ENCODE measurements at places on chromosomes 3 and 15.

DNA sequence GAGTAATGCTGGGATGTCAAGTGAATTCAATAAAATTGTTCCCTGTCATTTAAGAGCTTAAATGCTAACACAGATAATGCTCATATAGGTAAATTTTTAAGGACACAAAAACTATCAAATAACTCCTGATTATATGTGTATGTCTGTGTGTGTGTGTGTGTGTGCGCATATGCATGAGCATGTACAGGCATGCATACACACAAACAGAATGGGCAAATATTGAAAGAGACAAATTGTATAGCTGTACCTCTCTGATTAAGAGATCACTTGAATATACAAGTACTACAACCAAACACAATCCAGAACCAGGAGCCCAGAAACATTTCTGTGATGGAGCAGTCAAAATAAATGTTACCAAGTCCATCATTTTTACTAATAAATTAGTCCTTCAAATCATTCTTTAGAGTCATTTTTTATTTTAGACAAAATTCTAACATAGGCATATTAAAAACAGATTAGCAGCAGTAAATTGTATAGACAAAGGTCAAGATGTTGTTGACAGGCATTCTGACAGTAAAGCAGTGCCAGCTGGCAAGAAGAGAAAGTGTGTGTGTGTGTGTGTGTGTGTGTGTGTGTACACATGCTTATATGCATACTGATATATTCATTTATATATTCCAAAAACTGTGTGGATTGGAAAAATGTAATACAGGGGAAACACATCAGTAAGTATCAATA, 145.3 kb downstream of the CD47 start:
- no peak for DNase-seq

DNA sequence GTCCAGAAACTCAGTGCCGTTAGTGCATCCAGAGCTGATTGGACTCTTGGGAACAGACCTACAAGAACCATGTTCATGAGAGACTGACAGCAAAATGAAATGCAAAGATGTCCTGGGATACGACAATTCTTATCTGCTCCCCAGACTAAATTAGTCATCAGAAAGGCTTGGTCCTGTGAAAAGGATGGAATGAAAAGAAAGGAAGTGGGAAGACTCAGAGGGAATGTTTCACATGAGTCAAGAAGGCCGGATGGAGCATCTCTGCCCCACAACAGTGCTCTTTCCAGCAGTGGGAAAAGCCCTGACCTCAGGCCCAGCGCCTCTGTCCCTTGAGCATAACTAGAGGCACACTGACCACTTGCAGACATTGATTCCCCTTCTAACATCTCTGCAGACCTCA, 39.3 kb upstream of the UACA start:
- DNase-seq, result no peak

GRCh38 chr15:64667736-64668161, 107.6 kb downstream of the RBPMS2 start:
- DNase-seq, result no peak

DNA sequence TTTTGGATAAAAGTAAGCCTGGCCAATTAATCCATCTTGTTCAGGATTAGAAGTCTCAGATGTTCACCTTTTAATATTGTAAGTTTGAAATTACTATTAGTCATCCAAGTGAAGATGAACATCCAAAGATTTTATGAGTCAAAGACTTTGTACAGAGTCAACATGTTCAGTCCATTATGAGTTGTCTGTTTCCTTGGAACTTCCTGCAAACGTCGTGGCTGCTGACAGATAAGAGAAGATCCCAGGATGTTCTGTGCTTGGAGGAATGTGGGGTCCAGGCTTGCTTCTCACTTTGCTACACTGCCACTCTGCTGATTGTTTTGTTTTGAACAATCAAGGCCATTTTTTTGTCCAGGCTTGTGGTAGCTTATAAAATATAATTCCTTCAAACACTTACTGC, 74.3 kb upstream of the SLCO2A1 start:
- no peak for DNase-seq

- no peak for DNase-seq
Observed at GRCh38 chr15:57911247-57911646, 154.3 kb downstream of the ALDH1A2 start.

DNA sequence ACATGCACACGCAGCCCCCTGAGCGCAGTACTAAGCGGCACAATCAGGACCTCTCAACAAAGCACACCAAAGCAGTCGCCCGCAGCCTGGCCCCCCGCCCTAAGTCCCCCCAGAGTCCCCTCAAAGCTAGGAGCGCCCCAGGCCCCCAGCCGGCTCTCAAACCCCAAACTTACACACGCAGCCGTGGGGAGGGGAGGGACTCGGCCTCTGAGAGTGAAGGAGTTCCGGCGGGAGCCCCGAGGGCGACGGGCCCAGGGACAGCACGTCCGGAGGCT, 5.5 kb downstream of the GATA2 start:
- no peak for DNase-seq

DNA sequence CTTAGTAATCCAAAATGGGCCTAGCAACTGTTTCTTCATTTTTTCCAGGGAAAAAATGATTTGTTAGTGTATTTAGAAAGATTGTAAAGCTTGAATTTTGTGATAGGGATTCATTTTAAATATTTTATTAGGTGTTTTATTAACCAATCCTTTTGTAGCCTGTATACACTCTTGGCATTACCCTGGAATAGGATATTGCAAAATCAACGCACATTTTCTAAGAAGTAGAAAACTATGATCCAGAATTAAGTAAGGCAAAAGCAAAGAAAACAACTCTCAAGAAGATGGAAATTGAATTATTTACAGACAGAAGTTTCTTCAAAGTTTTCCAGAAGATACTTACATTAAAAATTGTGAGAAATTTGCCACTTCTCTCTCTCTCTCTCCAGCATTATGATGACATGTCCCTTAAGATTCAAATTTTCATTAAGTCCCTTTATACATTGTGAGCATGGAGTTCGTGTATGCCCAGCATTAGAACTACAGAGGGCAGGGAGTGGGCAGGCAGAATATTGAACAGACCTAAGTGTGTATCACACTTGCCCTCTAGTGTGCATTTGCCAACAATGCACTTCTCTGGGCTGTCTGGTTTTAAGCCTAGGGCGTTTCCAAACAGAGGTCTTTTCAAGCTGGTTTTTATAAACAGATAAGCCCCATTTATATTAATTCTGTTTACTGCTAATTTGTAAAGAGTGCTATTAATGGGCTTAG, 28.5 kb upstream of the CMSS1 start:
- DNase-seq, result no peak

- DNase-seq, result no peak
Observed at GRCh38 chr15:32933236-32933635, 215.4 kb downstream of the GREM1 start.

GRCh38 chr15:38867556-38867955, 302.9 kb upstream of the RASGRP1 start:
- no peak for DNase-seq

DNA sequence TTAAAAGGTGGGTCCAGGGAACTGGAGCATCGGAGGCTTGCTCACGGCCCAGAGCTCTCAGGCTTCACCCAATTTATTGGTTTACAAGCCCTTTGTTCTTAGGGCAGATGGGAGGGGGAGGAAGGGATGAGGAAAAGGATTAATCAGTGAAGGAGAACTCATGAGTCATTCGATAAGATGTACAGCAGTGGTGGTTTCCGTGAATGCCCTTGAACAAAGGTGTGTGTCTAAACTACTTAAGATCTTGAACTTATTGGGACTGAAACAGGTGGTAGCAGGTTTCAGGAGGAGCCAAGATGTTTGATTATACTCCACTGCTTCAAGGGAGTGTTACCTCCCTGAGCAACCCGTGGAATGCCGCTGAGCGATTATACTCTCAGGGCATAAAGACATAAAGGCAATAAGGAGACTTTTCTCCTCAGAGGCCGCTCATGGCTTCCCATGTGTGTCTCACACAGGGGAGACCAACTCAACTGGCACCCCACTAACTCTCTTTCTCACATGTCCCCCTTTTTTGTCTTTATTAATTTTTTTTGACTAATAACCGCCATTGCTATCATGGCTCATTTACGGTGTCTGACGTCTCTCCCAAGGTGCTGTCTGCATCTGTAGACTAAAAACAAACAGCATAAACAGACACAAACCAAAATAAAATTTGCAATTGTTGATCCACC, 17.3 kb upstream of the SLC28A2 start:
- DNase-seq, result no peak

- DNase-seq, result no peak
Observed at GRCh38 chr15:57171426-57171825, 204.9 kb upstream of the CGNL1 start.

- DNase-seq, result no peak
Observed at GRCh38 chr15:31467361-31467760, 140.7 kb downstream of the KLF13 start.

- no peak for DNase-seq
Observed at GRCh38 chr15:66491846-66492245, 5.7 kb downstream of the SNAPC5 start.

GRCh38 chr3:182148360-182148759, 436.6 kb downstream of the SOX2 start:
- no peak for DNase-seq

- DNase-seq, result no peak
Observed at GRCh38 chr15:101651554-101652097, 555 bp downstream of the TM2D3 start.

DNA sequence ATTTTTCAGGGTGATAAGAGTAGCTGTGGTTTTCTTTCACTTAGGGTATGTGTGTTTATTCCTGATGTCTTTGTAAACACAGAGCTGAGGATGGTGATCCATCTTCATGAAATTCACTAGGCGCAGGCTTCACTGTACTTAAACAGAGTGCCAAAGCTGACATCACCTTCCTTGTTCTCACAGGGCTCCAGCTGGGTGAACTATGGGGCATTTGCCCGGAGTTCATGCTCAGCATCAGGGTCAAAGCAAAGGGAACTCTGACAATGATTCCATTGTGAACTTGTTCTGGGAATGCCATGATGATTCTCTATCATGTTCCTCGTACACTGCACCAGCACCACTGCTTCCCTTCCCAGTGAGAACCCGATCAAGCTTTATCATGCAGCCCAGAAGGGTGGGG, 184.8 kb upstream of the P2RY1 start:
- DNase-seq, result no peak

DNA sequence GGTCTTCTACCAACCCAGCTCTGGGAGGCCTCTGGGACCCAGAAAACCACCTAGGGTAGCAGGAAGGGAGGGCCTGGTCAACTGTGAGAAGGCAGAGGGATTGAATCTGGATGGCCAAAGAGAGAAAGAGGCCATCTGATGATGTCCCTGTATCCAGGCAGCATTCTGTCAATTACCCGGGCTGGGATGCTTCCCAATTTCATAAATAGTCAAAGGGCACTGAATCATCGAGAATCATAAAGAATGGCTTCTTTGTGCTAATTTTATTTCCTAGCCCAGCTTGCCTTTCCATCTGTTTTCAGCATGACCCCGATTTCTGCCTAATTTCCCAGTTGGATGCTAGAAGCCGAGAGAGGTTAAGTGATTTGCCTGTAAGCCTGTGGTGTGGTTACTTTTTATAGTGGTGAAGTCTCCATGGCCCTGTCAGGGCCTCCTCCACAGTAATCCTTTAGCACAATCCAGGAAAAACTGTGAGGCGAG, 129.2 kb downstream of the FAM43A start:
- no peak for DNase-seq

- DNase-seq, result no peak
Observed at GRCh38 chr3:171690281-171690680, 120.0 kb downstream of the PLD1 start.

DNA sequence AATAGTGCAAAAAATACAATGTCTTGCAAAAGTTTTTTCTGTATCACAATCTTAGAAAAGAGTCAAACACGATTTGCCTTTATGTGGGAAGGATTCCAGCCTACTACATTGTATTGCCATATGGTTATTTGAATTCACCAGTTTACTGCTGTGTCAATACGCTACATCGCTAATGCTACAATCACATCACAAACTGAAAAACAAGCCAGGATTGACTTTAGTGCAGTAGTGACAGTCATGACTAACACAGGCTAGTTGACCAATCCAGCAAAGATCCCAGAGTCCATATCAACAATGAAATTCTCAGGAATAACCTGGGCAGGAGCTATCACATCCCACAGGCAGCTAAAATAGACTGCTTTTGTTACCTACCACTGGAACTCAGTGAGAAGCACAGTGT, 67.0 kb downstream of the IL12A start:
- DNase-seq, result no peak

GRCh38 chr3:167032267-167032876, 347.7 kb downstream of the ZBBX start:
- no peak for DNase-seq

DNA sequence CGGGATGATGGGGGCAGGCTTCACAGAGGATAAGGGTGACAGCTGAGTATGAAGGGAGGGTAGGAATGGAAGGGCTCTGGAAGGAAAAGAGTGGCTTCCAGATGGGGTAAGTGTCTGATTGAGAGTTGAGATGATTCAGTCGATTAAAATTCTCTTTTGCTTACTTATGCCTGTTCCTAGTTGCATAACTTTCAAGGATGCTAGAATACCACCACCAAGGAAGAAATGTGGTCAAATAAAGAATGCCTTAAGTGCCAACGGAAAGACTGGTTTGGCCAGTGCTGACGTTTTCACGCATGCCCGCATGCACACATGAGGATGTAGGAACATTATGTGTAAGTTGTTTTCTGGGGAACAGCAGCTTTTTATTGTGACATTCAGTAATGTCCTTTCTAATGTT, 263.4 kb upstream of the WNT5A start:
- no peak for DNase-seq

DNA sequence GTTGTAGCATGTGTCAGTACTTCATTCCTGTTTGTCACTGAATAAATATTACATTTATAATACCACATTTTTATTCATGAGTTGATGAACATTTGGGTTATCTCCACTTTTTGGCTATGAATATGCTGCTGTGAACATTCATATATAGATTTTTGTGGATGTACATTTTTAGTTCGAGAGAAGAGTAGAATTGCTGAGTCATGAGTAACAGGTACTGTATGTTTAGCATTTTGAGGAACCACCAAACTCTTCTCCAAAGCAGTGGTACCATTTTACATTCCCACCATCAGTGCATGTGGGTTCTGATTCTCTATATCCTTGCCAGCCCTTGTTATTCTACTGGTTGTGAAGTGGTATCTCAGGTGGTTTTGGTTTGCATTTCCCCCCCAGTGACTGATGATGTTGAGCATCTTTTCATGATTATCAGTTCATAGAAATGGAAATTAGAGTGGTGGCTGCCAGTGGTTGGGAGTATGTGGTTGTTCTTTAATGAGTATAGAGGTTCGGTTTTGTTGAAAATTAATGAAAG, 59.6 kb downstream of the CCDC66 start:
- no peak for DNase-seq

DNA sequence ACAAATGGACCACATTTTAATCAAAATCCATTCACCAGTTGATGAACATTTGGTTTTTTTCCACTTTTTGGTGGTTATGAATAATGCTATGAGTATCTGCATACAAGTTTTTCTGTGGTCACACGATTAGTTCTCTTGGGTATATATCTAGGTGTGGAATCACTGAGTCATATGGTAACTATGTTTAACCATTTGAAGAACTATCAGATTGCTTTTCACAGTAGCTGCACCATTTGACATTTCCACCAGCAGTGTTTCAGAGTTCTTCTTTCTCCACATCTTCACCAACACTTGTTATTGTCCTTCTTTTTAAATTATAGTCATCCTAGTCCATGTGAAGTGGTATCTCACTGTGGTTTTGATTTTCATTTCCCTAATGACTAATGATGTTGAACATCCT, 33.3 kb upstream of the ATG7 start:
- DNase-seq, result no peak

Measured in activated T-cell treated with anti-CD3 and anti-CD28 coated beads for 4 hours (primary cell).